ENCODE measurements at places on chromosomes 1 and 21.

DNA sequence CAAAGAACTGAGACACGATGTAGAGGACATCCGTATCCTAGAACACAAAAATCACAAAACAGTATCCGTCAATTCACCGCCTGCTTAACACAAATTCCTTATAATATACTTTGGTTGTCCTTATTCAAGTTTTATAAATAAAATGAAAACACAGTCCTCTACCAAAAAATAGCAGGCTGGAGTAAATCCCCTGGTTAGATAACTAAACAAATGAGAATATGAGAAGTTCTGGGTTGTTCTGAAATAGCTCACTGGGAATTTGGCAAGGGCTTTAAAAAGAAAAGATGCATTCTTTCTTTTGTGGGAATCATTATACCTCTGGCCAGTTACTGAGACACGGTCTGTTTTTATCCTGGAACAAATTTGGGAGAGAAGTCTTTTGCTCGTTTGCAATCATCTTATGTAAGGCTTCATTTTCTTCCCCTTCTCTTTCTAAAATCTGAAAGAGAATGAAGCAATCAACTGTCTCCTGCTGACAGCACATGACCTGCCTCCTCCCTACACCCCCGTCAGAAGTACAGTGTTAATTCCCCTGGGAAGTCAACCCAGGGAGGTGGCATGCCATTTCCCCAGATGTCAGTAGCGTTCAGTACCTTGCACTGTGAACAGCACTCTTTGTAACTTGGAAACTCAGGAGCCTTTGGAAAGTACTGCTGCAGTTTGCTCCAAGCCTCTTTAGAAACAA is 37.1 kb upstream of the RAP1GAP start:
- DNase-seq = no peak

- DNase-seq = no peak
Observed at GRCh38 chr1:182459949-182460348, 10.0 kb downstream of the RGSL1 start.

DNA sequence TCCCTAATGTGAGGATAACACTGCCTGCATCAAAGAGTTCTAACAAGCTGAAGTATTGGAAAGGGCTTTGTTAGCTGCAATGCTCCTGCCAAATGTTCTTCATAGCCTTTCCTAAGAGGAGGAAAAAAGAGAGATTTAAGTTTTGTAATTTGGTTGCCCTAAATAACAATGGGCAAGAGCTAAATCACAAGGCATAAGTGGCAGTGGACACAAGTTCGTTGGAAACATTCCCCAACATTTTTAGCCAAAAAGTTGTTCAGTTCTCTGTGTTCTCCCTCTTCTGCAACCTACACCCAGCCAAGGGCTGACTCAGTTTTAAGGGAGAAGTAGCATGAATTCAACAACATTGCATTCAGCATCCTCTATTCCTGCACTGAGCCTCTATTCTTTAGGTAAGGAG is 2.6 kb upstream of the UQCRHL start:
- no peak for DNase-seq

DNA sequence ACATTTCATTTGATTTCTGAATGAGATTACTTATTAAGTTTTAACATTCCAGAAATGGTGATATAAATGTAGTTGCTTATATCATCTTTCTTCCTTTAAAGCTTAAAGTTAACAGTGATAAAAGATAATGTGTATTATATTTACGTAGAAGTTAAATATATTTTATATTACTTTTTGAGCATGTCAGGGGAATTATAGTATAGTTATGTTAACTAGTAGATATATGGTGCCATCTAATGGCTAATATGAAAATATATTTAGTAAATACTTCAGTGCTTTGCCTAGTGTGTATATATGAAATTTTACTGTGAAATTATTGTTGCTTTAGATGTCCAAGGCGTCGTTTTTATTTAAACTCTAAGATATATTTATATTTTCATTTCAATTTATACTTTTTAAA is 51.5 kb downstream of the SYT14 start:
- DNase-seq = no peak

DNA sequence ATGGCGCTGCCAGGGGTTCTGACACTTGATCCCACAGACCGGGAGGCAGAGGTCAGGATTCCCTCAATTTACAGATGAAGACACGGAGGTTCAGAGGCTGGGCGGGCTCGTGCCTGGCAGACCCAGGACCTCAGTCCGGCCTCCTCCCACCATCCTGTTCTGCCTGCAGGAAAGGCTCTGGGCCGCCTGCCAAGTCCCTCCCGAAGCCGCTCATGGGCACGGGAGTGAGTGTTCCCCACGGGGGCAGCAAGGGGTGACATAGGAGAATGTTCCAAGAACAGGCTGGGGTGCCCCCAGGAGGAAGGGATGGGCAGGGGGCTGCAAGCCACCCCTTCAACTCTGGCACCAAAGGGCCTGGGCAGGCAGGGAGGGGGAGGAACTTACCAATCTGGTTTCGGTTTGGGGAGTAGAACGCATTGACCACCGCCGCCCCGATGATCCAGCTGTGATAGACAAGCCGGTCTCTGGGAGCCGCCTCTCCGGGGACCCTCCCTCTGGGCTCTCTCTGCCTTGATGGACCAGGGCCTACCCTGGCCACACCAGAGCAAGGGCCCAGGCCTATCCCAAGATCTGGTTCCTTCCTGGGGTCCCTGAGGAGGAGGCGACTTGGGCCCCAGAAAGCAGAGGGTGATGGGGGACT is 7.5 kb downstream of the PRXL2B start:
- no peak for DNase-seq

DNA sequence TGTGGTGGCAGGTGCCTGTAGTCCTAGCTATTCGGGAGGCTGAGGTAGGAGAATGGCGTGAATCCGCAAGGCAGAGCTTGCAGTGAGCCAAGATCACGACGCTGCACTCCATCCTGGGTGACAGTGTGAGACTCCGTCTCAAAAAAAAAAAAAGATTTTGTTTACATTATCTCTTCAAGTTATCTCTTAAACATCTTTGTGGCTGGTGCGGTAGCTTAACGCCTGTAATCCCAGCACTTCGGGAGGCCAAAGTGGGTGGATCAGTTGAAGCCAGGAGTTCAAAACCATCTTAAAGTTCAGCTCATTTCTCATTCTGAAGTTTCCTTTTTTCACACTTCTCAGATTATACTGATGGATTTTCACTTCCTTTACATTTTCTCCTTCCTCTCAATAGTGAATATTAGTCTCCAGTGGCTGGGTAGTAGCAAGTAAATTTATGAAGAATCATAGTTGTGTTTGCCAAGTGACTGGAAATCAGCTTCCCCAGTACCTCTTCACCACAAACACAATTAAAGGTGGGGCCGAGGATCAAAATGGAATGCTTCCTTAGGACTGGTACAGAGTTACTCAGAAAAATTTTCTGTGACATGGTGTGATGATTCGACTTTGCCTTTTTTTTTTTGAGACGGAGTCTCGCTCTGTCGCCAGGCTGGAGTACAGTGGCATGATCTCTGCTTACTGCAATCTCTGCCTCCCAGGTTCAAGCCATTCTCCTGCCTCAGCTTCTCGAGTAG is 13.8 kb downstream of the PIP5K1A start:
- DNase-seq = no peak

DNA sequence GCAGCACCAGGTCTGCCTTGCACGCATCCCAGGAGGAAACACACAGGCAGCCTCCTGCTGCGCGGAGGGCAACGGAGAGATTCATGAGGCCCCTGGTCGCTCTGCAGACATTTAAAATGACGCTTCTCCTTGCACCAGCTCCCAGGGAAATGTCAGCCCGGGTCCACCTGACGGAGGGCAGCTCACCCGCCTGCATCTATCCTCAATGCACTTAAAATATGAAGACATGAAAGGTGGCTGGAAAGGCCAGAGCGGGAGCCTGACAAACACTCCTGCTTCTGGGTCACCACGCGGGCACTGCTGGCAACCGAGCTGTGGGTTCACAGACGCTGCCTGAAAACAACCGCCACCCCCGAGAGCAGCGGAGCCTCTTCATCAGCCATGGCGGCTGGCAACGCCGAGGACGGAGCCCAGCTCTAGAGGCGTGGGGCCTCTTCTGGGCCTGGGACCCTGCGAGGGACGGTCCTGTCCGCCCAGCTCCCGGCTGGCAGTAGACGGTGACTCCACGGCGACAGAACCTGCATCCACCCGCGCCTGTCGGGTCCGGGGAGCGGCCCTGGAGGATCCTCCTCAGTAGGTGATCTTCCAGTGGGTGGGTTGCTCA is 22.7 kb downstream of the POFUT2 start:
- no peak for DNase-seq
